Tibial artery (tissue), 4 donors: ENCODE measurements at places on chromosomes 5 and 9.

- no peak for DNase-seq
Observed at GRCh38 chr9:120693700-120694008, 20.6 kb downstream of the MEGF9 start.

DNA sequence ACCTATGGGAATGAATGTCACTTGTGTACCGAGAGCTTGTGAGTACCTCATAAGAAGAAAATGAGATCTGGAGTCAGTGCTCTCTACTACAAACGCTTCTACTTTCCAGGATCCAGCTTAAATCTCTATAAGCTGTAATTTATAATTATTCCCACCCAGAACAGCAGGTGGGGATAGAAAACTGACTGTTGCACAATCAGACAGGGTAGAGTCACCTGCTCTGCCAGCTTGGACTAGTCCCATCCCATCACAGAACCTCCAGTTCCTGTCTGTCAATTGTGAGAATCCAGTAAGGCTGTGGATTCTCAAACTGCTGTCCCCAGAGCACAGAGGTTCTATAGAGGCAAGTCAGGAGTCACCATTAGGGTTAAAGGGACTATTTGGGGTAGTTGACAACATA, 2.0 kb downstream of the SPINK7 start:
- no peak for DNase-seq

GRCh38 chr9:105074491-105074890, 146.5 kb upstream of the ABCA1 start:
- no peak for DNase-seq

DNA sequence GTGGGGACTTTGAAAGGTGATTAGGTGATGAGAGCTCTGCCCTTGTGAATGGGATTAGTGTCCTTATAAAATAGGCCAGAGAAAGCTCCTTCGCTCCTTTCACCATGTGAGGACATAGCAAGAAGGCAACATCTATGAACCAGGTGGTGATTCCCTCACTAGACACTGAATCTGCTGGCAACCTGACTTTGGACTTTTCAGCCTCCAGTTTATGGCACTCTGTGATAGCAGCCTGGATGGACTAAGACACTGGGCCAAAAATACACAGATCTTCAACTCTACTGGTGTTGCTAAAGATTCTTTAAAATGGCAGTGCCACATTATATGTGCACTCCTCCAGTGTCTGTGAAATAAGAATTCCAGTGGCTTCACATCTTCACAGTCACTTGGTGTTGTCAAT, 41.2 kb upstream of the COL15A1 start:
- DNase-seq: no peak

DNA sequence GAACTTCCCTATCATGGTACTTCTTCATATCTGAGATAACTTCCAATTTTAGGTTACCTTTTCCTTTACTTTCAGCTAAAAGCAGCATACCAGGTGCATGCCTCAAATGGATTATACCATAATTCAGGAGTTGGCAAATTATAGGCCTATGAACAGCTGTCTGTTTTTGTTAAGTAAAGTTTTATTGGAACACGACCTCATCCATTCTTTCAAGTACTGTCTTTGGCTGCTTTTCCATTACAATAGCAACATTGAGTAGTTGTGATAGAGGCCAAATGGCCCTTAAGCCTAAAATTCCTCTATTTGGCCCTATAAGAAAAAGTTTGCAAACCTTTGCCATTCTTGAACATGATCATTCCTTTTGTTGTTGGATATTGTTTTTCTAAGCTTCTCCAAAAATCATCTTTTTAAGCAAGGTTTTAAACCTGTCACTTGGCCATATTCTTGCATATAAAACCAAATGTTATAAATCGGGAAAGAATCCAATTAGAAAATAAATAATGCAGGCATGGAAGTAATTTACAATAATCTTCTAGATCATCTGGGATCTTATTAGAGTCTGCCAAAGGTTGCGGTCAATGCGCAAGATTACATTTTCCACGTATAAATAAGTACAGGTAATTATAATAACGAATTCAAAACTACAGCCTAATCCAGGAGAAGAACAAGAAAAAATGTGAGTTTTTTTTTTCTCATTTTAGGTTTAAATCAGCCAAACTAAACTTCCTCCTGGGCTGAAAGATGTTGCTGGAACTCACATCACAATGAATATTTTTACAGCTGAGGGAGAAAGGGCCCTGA, 226.5 kb upstream of the ANKRD55 start:
- DNase-seq: no peak

GRCh38 chr5:95044096-95044495, 240.8 kb downstream of the MCTP1 start:
- DNase-seq: no peak
